GM12878 (cell line): ENCODE measurements at places on chromosomes 2 and 18. TPM values are rescaled to one million over a fixed set of nuclear protein-coding genes. Genes with fewer than 3 reads are reported as not detected.

GRCh38 chr2:227821043-227821942 is 7.7 kb downstream of the CCL20 start:
- H3K27me3 ChIP-seq: no peaks in the 10 kb centered on the region
- H3K36me3 ChIP-seq: no peaks in the 10 kb centered on the region
- H3K4me1 ChIP-seq: no peaks in the 10 kb centered on the region
- no peak overlapping the region for H3K27ac ChIP-seq
- no peak overlapping the region for H3K4me3 ChIP-seq

DNA sequence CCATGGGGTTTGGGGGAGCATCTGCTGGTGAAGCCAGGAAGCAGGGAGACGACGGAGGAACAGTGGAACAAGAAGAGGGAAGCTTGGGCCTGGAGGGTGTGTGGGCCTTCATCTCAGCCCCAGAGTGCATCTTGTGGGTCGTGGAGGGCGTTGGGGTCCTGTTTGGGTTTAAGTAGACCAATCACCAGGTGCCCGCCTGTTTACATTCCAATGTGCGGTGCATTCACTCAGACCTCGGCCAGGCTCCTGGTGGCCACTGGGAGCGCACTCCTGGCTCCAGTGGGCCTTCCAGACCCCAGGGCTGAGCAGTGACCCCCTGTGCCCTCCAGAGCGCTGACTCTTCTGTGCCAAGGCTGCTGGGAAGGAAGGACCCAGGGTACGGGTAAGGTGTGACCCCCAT is 293.7 kb downstream of the NDUFA10 start:
- H3K27me3 ChIP-seq: no peaks in the 10 kb centered on the region
- no peak for DNase-seq
- H3K36me3 ChIP-seq: no peaks in the 10 kb centered on the region
- H3K27ac ChIP-seq: no peak overlapping the region
- H3K4me3 ChIP-seq: no peak overlapping the region
- H3K4me1 ChIP-seq: no peaks in the 10 kb centered on the region

- H3K36me3 ChIP-seq: no peaks in the 10 kb centered on the region
- DNase-seq: no peak
- no peak overlapping the region for H3K27ac ChIP-seq
- no peaks in the 10 kb centered on the region; the same call in 1 of the 2 replicates for H3K4me1 ChIP-seq
Measured at GRCh38 chr2:98730707-98731040, 258 bp downstream of the MGAT4A start.

- H3K36me3 ChIP-seq: no peaks in the 10 kb centered on the region
- no peaks in the 10 kb centered on the region for H3K4me1 ChIP-seq
- H3K4me3 ChIP-seq: no peak overlapping the region
- no peak for DNase-seq
- H3K27me3 ChIP-seq: no peaks in the 10 kb centered on the region
Measured at GRCh38 chr2:17961789-17962188, 83.3 kb downstream of the KCNS3 start.

GRCh38 chr2:156867201-156867600 is 390.3 kb upstream of the GALNT5 start:
- no peaks in the 10 kb centered on the region for H3K36me3 ChIP-seq
- no peaks in the 10 kb centered on the region for H3K27me3 ChIP-seq
- no peak for DNase-seq

- no peak overlapping the region for H3K27ac ChIP-seq
- H3K36me3 ChIP-seq: no peaks in the 10 kb centered on the region
- H3K4me1 ChIP-seq: no peaks in the 10 kb centered on the region
- H3K4me3 ChIP-seq: no peak overlapping the region
- no peaks in the 10 kb centered on the region for H3K27me3 ChIP-seq
- DNase-seq: no peak
Measured at GRCh38 chr2:33110461-33110860, 163.7 kb downstream of the LTBP1 start.

DNA sequence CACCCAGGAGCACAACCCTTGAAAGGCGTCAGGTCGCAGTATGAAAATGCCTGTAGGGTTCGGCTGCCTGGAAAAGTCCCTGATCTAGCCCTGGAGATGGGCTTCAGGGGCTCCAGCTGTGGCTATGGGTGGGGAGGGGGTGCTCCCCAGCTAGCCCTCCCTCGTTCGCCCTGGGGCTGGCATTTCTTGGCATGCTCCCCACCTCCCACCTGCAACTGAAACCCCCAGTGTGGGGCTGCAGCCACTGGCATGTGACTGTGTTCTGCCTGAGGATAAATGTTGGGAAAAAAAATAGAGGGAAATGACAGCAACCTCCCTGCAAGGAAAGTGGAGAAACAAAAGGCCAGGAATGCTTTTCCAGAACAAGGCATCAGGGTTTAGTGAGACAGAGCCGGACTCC is 109.2 kb downstream of the COPS8 start:
- H3K4me3 ChIP-seq: no peak overlapping the region
- H3K4me1 ChIP-seq: no peaks in the 10 kb centered on the region
- H3K27me3 ChIP-seq: no peaks in the 10 kb centered on the region; the same call in 1 of the 2 replicates
- no peak overlapping the region for H3K27ac ChIP-seq
- DNase-seq: no peak
- H3K36me3 ChIP-seq: no peaks in the 10 kb centered on the region

The CCDC88A gene
- total RNA-seq: 56.6 and 65.1 TPM in 2 replicates

The NGEF gene
- total RNA-seq: not detected in 2 replicates

The FIGN gene
- total RNA-seq: not detected in 2 replicates
